Stimulated activated CD4-positive, alpha-beta T cell treated with anti-CD3 and anti-CD28 coated beads, Interleukin-15, amount 100 ng/mL, for 1 hour (primary cell): ENCODE measurements at places on chromosomes 11 and 22.

DNA sequence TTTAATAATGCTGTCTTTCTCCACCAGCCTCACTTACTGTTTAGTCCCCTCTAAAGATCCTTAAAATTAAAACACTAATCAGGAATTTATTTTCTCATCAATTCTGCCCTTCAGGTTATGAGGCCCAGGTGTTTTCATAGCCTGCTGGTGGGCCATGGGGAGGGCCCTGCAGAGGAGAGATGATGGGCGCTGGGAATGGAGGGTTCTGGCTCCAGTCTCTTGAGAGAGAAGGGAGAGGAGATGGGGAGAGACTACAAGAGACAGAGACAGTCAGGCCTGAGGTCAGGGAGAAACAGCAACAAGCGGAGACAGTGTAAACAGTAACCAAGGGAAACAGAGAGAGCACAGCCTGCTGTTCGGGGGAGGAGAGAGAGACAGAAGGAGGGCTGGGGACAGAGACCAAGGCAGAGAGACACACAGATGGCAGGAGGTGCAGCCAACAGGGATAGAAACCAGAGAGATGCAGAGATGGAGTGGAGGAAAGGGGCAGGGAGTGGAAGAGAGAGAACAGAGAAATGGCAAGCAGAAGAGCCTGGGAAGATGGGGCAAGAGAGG, 187.3 kb upstream of the SYT13 start:
- no peak for DNase-seq

DNA sequence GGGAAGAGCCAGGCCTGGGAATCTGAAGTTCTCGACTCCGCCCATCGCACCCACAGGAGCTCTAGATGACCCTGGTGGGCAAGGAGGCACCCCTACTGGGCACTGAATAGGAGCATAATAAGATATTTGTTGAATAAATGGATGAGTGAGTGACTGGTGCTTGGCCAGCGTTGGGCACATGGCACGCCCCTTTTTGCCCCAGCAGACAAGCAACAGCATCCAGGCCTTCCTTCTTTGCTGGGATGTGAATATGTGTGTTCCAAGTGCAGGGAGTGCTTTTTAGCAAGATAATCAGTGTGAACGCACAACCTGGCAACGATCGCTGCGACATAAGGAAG, 443 bp upstream of the CELF1 start:
- no peak for DNase-seq

GRCh38 chr11:130847517-130847916, 68.8 kb downstream of the SNX19 start:
- DNase-seq: no peak

- no peak for DNase-seq
Observed at GRCh38 chr11:105152560-105152959, 13.0 kb upstream of the CARD18 start.

GRCh38 chr11:104148074-104148473, 15.9 kb downstream of the PDGFD start:
- DNase-seq: no peak

- no peak for DNase-seq
Observed at GRCh38 chr11:117620086-117620485, 176.9 kb downstream of the DSCAML1 start.

- DNase-seq: no peak
Observed at GRCh38 chr22:17633217-17633997, 4.9 kb upstream of the ATP6V1E1 start.

- DNase-seq: no peak
Observed at GRCh38 chr11:73423506-73423905, 47.3 kb downstream of the RELT start.

GRCh38 chr11:2427721-2428321, 16.5 kb downstream of the TRPM5 start:
- DNase-seq: no peak

DNA sequence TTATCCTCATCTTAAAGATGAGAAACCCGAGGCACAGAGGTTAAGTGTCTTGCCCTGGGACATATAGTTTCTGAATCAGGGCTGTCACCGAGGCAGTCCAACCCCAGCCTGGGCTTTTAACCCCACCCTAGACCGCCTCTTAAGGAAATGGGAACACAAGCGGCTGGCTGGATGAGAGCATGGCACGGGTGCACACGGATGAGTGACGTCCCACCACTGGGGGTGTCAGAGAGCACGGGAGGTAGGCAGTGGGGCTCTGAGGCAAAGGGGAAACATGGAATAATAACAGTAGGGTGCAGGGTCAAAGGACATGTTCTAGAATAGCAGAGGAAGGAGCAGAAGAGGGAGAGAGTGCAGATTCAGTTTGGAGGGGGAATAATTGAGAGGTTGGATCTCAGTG, 22.3 kb downstream of the PPFIBP2 start:
- no peak for DNase-seq

DNA sequence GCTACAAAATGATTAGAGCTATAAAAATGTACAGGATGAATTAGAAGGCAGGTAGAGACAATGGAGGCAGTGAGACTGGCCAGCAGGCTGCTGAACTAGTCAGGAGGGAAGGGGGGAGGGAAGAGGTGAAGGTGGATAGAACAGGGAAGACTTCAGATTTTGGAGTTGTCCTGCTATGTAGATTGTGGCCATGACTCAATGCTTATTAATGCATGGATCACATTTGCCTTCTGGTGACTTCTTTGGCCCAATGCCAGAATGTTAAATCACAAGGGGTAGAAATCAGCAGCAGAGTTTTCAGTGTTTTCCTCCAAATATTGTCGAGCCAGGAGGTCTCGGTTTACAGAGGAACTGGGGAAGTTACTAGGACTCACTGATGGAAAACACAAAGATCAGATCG, 346.6 kb downstream of the AASDHPPT start:
- DNase-seq: no peak

GRCh38 chr11:78922859-78923625, 348.4 kb upstream of the NARS2 start:
- no peak for DNase-seq

- DNase-seq: no peak
Observed at GRCh38 chr11:37770145-37770544, 1172.1 kb upstream of the RAG2 start.

GRCh38 chr22:43375951-43376455, 32.8 kb upstream of the SCUBE1 start:
- no peak for DNase-seq

DNA sequence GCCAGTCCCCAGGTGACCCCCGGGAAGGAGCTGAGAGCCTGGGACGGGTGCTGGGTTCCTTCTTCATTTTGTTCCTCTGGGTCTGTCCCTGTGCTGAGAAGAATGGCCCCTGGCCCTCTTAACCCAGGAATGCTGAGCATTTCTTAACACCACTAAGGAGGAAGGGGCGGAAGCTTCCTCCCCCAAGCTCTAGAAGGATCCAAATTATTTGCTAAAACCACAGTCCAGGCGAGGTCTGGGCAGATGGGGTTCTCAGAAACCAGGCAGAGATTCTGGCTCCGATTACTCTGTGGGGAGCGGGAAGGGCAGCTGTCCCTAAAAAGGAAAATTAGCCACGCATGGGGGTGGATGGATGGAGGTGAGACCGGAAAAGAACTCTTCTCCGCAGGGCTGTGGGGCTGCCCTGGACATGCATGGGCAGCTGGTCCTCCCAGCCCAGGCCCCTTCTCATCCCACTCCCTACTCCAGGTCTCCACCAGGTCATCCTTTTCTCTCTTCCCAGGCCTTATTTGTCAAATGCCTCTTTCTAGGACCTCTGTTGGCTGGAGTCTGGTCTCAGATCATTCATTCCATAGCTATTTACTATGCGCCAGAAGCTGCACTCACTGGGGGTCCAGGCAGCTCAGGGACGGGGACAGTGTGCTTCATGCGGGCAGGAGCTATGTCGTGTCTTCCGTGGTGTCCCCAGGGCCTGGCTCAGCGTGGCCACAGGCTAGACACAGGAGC, 45.0 kb upstream of the MYH9 start:
- no peak for DNase-seq

DNA sequence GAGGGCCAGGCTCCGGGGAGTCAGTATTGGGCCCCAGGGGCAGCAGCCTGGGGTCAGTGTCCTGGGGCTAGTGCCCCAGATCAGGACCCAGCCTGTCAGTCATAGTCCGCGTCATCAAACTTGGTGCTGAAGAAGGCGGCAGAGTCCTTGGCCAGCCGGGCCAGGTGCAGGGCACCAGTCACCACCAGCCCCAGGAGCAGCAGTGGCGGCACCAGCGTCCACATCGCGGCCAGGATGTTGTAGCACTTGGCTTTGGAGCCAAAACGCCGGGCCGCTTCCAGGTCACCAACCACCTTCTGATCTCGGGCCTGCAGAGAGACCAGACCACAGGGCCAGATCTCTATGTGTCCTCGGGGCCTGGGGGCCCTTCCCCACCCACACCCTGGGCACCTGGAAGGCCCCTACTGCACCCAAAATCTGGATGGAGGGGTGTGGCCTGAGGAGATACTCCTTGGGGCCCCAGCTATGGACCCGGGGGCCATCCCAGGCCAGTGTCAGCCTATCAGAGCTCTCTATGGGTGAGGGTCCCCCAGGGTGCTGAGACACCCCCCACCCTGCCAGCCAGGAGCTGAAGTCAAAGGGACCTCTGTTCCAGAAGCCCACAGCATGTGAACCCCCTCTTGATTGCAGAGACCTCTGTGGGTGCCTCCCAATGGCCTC, 790 bp downstream of the IFITM5 start:
- no peak for DNase-seq

- peak; percentile 34 for DNase-seq
Observed at GRCh38 chr11:61083601-61084147, 18.6 kb upstream of the CD5 start.

DNA sequence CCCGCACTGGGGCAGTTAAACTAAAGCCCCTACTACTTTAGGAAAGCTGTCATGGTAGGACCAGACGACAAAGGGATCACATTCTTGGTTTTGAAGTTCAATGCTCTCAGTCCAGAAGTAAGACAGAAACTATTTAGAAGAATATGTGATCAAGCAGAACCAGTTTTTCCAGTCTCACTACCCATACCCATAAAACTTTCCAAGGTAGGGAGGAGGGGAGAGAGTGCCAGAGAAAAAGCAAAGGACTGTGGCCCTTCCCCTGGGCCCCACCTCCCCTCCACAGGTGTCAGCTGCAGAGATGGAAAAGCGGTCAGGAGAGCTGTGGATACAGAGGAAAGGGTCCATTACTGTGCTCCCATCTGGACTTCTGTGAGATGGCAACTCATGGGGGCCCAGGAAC, 587.1 kb downstream of the SOX6 start:
- no peak for DNase-seq

DNA sequence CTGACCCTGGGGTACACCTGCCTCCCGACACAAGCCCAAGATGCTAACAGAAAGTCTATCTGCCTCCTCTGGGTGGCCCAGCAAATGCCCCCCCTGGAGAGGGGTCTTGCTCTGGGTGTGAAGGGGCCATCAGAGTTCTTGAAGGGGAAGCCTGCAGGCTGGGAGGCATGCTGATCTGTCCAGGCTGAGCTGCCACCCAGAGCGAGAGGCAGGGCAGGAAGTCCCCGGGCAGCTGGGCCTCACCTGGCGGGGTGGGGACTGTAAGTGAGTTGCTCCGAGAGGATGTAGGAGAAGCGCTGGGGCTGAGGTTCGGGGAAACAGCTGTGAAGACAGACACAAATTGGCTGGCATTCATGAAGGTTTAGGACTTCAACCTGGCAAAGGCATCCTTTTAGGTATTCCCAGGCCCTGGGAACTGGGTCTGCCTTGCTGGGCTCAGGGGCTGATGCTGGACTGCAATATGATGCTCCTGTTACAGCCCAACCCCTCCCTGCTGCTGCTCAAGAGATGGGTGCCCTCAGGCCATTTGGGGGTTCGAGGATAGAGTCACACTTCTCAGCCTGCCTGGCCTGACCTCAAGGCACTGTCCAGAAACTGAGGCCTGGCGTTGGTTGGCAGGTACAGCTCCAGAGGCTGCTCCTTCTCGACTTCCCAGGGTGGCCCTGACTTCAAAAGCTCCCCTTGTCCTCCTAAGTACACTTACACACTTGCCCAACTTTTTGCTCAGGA, 60.2 kb upstream of the LYVE1 start:
- no peak for DNase-seq

DNA sequence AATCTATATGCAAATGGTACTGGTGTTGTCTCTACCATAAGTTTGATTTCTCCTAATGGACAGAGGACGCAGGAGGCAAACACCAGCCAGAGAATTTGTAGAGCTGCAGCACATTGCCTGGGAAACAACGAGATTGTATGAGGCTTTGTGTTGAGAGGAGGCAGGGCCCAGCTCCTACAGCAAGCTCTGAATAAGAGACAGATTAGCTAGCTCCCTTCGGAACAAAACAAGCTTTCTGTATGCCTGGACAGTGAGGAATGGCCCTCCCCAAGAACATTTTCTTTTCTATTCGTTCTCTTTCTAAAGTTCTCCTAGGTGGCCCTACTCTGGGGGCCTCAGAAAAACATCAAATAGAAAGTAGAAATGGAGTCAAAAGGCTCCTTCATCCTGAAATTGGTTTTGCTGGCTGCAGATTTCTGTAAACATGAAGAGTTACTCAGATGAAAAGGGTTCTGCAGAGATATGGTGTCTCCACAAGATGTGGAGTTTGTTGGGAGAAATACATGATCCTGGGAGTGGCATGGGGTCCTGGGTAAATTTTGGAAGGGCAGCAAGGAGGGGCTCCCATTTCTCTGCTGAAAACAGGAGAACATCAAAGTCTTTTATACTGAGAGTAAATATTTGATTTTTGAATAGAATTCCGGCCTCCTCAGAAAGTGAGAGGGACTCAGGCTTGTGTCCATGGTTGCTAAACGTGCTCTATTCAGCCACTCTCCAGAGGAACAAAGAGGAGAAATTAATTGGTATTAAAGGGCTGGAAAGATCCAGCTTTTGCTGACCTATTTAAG, 6.8 kb upstream of the HEPACAM start:
- no peak for DNase-seq

DNA sequence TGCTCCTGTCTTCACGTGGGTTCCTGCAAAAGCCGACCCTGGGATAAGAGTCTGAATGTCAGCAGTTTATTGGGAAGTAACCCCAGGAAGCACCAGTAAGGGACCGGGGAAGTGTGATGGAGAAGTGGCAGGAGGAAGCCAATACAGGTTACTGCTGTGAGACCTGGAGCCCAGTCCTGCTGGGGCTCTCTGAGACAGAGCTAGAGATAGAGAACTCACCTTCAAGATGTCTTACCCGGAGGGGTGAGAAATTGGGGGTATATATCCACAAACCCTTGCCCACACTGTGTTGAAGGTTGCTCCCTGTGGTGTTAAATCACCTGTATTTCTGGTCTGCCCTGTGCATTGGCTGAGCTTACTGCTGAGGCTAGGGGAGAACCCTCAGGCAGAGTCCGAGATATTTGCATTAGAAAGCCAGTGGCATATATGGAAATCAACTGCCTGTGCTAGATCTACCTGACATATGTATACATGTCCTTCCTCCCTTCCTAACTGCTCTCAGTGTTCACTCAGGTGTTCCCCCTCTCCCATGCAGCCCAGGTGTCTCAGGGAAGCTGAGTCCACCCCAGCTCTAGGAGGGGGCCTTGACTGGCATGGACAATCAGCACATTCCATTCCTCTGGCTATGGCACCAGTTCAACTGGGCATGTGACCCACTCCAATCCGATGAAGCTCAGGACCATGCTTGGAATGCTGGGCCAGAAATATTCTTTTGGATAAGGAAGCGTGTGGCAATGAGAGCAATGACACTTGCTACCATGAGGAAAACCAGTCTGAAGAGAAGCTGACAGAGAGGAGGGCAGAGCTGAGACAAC, 6.8 kb upstream of the MICAL2 start:
- no peak for DNase-seq
